Activated CD4-positive, alpha-beta T cell treated with anti-CD3 and anti-CD28 coated beads, Interleukin-2, Interleukin-6, amounts not matched to agents 100 ng/mL and 50 ng/mL, durations not matched to agents 16 hours and 8 hours (primary cell): ENCODE measurements at places on chromosomes 6 and 20.
A peak's percentile ranks its signal among the peaks of the same experiment; 100 is the strongest.

GRCh38 chr6:52115145-52115741 lies 27.8 kb upstream of the PKHD1 start:
- no peak for DNase-seq

- DNase-seq, result no peak
These were observed 40.4 kb downstream of the C6orf118 start for GRCh38 chr6:165268987-165269386.

GRCh38 chr6:150680510-150680909 lies 80.8 kb downstream of the PLEKHG1 start:
- no peak for DNase-seq

DNA sequence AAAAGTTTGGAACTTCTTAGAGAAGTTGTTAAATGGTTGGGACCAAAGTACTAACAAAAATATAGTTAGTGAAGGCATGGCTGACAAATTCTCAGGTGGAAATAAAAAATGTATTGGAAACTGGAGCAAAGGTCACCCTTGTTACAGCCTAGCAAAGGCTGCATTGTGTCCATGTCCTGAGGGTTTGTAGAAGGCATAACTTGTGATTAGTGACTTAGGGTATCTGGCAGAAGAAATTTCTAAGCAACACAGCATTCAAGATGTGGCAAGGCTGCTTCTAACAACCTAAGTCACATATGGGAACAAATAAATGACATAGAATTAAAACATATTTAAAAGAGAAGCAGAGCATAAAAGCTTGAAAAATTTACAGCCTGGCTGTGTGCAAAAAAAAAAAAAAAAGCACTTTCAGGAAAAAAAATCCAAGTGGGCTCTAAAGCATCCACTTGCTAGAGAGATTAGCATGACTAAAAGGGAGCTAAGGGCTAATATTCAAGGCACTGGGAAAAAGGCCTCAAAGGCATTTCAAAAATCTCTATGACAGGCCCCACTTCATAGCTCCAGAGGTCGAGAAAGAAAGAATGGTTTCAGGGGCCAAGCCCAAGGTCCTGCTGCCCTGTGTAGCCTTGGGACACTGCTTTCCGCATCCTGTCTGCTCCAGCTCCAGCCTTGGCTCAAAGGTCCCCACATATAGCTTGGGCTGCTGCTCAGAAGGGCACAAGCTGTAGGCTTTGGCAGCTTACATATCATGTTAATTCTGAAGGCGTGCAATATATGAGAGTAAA lies 453.2 kb upstream of the PTCHD4 start:
- DNase-seq, result no peak

- no peak for DNase-seq
These were observed 17.7 kb downstream of the UTRN start for GRCh38 chr6:144302701-144303372.

- DNase-seq, result no peak
These were observed 5.6 kb downstream of the SLC4A11 start for GRCh38 chr20:3233131-3233990.

GRCh38 chr20:58650181-58650775 lies 805 bp upstream of the STX16 start:
- DNase-seq, result peak; percentile 39

DNA sequence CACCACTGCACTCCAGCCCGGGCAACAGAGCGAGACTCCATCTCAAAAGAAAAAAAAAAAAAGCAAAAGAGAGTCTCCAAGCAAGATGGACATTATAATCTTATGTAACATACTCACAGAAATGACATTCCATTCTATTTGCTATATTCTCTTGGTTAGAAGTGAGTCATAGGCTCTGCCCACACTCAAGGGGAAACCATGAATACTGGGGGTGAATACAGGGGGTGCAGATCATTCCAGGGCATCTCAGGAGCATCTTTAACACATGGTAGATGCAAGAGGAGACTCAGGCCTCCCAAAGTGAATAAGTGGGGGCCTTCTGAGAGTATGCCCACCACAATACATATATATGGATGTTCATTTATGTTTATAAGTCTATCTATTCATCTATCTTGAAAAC lies 18.3 kb upstream of the RANBP9 start:
- no peak for DNase-seq

DNA sequence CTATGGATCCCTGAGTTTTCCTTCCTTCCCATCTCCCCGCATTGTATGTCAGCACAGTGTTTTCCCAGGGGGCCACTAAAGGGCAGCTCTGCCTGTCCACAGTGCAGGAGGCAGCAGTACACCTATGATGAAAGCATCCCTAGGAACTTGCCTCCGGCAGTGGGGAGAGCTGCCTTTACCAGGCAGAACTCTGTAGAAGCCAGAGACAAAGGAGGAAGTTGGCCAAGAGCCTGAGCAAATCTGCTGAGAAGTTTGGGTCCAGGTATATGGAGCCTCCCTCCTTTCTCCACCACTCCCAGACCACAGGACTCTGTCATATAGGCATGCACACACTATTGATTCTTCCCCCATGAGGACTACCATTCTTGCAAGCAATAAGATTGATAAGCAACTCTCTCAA lies 282.7 kb downstream of the TBC1D7 start:
- DNase-seq, result no peak

GRCh38 chr20:16446991-16447390 lies 126.3 kb downstream of the KIF16B start:
- DNase-seq, result no peak

DNA sequence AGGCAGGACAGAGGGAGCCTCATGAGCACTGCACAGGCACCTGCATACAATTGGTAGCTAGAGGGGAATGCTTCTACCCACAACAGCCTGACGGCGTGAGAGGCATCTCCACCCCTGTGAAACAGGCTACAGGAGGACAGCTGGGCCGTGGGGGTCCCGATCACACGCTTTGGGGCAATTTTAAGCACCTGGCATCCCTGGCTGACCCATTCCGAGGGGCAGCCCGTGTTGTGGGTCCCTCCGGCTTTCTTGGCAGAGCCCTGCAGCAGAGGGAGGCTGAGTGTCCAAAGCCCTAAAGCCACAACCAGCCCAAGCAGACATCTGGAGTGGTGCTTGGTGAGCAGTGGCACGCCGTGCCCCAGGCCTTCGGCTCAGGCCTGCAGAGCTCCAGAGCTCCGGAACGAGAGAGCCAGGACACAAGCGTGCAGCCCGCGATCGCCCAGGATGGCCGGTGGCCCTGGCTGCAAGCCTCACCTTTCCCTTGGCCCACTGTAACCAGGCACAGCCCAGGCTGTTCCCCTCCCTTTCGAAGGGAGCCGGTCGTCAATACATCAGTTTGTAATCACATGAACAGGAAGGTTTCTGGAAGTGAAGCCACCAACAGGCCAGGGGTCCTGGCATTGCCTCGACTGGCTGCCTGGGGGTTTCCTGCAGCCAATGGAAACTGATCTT lies 81.4 kb downstream of the DLL1 start:
- no peak for DNase-seq

DNA sequence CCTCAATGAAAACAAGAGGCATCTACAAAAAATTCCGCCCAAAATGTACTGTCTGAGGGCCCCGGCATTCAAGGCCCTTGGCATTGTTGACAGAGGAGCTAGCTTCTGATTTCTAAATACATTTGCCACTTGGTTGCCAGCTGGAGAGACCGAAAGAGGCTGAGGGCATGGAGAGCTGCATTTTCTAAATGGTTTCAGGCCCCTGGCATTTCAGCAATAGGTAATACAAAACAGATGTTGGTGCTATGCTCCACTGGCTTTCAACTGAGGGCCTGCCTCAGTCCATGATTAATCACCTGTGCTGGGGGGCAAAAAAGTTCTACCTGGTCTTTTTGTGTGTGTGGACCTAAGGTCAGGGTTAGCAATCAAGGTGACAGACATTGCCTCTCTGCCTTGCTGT lies 79.5 kb upstream of the ISM1 start:
- no peak for DNase-seq

DNA sequence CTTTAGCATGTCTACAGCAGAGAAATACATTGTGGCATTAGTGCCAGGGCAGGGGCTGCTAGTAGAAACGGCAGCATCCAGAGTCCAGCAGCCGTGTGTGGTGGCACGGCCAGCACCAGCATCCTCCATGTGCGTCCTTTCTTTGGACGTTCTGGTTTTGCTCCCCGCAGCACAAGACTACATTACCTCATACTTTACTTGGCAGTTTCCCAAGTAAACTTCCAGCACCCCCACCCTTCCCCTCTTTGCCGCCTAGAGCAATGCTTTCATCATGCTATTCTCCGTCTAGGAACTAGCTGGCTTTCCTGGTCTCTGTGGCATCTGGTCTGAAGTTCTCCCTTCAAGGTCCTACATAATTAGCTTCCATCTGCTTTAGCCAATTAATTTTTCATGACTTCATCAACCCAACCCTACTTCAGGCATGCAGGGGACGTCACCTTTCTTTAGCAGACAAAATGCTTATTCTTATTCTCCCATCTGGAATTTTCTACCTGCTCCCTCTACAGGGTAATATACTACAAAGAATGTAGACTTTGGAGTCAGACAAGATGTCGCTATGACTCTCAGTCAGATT lies 67.6 kb downstream of the BLOC1S5 start:
- DNase-seq, result no peak

GRCh38 chr20:38373231-38373867 lies 27.1 kb downstream of the LBP start:
- DNase-seq, result no peak

- DNase-seq, result peak; percentile 49
These were observed 7.8 kb upstream of the ACSS1 start for GRCh38 chr20:25065625-25066338.

DNA sequence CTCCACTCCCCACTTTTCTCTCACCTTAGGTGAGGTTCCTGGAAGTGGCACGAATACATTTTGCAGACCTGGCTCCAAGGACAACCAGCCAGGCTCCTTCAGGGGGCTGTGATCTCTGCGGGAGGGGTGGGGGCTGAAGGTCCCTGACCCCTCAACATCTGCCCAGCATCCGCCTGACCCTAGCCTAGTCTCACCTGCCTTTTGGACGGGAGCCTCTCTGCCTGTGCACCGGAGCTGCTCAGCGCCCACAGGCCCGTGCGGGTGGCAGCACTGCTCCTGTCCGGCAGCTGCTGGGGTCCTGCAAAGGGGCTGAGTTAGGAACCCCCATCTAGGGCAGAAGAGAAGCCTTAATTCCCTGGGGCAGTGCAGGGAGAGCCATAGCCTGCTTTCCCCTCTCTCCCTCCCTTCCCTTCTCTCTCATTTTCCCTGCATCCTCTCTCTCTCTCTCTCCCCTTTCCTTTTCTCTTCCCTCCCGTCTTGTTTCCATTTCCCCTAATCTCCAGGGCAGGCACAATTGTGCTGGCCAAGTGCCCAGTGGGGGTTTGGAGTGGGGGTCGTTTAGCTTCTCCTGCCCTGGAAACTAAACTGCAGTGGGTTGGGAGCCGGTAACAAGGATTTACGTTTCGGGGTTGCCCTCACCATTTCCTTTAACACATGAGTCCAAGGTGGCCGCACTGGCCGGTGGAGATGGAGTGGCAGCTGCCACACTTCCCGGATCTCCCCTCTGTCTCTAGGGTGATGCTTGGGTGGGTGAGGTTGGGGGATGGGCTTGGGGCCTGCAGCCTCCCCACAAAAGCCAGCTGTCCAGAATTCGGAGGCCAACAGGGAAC lies 54.1 kb downstream of the CTCFL start:
- DNase-seq, result no peak

- DNase-seq, result no peak
These were observed 1.3 kb downstream of the RIPOR3 start for GRCh38 chr20:50689864-50690649.

- DNase-seq, result no peak
These were observed 2.1 kb downstream of the SLC12A5 start for GRCh38 chr20:46031014-46031569.

GRCh38 chr6:42690151-42690702 lies 32.2 kb downstream of the PRPH2 start:
- DNase-seq, result no peak

GRCh38 chr20:371755-372542 lies 8.6 kb upstream of the TRIB3 start:
- DNase-seq, result peak; percentile 28

DNA sequence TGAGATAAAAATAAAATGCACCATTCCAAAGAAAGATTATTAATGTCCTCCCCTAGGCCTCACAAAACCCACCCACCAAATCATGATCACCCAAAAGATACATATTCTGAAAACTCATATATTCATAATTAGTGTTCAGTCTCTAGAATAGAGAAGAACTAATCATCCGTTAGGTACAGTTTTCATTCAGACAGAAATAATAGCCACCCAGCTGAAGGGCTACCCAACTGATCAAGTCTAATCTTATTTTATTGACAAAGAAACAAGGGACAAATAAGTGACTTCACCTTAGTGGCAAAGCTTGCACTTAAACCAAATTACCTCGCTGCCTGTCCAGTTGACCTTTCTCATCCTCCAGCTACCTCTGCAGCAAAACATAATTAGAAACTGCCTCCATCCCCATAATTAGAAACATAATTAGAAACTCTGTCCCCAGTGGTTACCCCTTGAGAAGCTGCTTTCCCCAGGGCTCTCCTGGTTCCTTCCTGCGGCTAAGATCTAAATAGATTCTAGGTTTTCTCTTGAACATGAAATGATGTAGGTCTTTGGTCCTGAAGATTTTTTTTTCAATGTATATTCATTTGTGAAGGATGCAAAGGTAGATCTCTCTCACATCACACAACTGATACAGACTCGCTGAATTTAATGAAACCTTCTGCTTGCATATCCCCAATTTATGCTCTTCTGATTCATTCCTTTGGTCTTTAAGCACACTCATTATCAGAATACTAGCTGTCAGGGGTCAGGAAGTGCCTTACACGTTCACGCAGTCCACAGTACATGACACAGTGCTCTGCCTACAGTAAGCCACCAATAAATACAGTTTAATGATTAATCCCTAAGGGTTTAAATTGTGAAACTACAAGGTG lies 46.3 kb downstream of the HBS1L start:
- DNase-seq, result peak; percentile 76

GRCh38 chr6:37791156-37791919 lies 28.2 kb upstream of the ZFAND3 start:
- peak; percentile 91 for DNase-seq

DNA sequence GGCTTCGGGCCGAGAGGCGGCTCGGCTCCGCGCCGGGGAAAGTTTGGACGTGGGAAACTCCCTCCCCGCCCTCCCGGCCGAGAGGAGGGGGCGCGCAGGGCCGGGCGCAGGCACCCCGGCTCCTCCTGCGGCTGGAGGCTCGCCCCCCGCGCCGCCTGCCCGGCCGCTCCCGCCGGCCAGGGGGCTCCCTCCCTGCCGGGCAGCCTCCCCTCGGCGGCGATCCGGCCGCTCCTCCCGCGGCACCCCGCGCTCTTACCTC lies 370 bp downstream of the CDH22 start:
- DNase-seq, result no peak

- no peak for DNase-seq
These were observed 94.1 kb downstream of the TMEM242 start for GRCh38 chr6:157229132-157229618.

DNA sequence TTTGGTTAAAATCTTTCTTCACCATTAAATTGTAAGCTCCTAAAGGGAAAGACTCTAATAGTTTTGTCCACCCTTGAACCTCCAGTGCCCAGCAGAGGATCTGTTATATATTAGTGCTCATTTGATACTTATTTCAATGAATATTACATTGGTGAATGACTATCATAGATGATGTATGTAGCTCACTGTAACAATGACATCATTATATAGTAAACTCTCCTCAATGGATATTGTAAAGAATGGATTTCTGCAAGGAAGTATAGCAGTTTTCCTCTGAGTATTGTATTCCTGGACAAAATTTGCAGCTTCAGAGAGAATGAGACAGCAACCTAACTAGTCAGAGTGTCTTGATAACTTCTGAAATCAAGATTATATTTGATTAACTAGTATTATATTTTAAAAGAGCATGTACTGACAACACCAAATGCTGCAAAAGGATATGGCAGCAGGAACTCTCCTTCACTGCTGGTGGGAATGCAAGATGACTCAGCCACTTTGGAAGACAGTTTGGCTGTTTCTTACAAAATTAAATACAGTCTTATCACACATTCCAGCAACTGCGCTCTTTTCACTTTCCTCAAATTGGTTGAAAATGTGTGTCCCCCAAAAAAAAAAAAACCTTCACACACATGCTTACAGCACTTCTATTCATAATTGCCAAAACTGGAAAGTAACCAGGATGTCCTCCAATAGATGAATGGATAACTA lies 189.8 kb upstream of the OPRM1 start:
- DNase-seq, result no peak
